Activated naive CD8-positive, alpha-beta T cell treated with anti-CD3 and anti-CD28 coated beads, Interleukin-2, amount 50 U/mL, for 16 hours (primary cell): ENCODE measurements at places on chromosomes 6 and 20.

DNA sequence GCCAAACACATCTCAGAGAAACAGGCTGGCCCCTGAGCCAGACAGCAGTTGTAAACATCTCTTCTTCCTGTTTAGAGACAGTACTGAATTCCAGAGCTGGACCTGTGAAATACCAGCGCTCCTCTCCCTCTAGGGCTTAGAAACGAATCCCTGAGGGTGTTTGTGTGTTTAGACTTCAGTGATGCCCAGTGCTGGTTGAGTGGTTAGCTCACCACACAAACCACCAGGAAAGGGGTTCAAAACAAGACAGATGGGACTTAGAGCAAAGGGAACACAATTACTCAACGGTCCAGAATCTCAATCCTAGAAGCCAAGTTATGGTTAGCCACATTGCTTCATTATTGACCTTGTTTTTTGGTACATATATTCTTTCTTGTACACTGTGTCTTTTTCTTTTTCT is 108.7 kb upstream of the TMEM170B start:
- no peak for DNase-seq

- no peak for DNase-seq
Measured at GRCh38 chr6:89952105-89952671, 57.9 kb downstream of the GJA10 start.

- DNase-seq: no peak
Measured at GRCh38 chr20:17690144-17690543, 8.1 kb upstream of the RRBP1 start.

DNA sequence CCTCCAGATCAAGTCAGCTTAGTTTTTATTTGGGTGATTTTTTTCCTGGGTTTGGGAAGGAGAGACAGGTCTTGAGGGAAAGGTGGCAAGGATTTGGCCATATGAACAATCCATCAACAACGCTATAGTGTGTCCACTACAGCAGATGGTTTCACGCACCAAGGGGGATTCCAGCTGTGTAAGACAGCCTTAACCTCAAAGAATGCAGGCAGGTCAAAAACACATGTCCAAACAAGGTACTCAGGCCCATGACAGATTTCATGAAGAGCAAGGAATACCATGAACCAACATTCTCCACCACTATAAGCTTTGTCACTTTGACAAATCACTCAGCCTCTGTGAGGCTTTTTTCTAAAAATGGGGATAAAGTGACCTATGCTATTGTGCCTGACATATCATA is 2.0 kb downstream of the AIF1 start:
- DNase-seq: no peak

DNA sequence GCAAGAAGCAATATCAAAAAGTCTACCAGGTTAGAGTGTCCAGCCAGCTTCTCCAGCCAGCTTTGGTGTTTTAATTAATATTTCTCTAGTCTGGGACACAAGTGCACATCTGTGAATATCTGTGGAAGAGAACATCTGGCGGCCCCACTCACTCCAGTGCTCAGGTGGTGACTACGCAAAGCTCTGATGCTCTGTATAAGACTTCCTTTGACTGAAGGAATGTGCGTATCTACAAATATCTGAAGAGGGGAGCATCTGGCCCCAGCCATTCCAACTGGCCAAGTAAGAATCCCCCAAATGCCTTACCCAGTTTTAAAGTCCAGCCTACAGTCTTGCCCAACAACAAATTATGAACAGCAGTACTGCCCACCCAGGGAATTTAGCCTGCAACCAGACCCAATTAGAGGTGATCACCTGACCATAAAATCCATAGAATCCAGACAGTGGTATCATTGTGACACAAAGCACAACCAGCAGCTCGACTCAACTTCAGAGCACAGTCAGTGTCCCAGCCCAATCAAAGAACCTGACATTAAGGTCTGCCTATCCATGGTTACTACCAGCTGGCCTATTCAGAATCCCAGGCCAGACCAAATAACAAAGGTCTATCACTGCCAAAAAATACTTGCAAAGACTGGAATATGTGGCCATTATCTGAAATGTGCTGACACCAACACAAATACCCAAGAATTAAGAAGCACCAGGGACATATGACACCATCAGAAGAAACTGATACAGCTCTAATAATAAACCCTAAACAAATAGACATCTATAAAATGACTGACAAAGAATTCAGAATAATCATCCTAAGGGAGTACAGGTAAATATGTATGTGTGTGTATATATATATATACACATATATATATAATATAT is 76.1 kb upstream of the MANEA start:
- DNase-seq: no peak

- DNase-seq: no peak
Measured at GRCh38 chr6:53161481-53162009, 12.9 kb upstream of the GCM1 start.

GRCh38 chr20:3239026-3239866 is at the start of gene SLC4A11:
Gene SLC4A11, minus strand, starts transcription at chr20:3239190. Its CDS starts 53 bp downstream, at chr20:3239137.
- DNase-seq: no peak

DNA sequence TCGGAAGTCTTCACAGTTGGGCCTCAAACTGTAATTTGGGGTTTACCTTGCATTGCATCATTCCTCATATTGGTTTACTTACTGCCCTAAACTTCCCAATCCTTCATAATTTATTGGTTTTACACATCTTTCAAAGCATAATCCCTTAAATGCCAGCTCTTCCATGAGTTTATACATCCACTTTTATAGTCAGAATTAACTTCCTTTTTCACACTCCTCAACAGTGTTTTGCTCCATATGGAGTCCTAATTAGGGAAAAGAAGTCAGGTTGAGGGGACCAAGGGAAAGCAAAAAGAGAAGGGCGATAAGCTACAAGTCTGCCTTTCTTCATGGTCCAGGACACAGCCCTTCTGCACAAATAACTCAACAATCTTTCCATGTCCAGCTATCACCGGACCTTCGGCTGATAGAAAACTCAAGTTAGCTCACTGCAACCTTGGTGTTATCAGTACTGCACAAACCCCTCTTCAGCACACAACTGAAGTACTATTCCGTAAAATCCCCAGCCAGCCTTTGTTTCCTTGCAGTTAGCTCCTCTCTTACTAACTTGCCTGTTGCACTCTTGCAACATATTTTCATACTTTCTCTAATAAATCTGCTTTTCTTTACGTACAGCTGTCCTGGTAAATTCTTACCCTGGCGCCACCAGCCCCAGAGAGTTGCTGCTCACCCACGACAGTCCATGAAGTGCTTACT is 2.0 kb downstream of the EEF1E1 start:
- DNase-seq: no peak

GRCh38 chr20:16732506-16733152 is 2.8 kb downstream of the SNRPB2 start:
- no peak for DNase-seq

GRCh38 chr6:20918868-20919267 is 384.6 kb downstream of the CDKAL1 start:
- DNase-seq: no peak

DNA sequence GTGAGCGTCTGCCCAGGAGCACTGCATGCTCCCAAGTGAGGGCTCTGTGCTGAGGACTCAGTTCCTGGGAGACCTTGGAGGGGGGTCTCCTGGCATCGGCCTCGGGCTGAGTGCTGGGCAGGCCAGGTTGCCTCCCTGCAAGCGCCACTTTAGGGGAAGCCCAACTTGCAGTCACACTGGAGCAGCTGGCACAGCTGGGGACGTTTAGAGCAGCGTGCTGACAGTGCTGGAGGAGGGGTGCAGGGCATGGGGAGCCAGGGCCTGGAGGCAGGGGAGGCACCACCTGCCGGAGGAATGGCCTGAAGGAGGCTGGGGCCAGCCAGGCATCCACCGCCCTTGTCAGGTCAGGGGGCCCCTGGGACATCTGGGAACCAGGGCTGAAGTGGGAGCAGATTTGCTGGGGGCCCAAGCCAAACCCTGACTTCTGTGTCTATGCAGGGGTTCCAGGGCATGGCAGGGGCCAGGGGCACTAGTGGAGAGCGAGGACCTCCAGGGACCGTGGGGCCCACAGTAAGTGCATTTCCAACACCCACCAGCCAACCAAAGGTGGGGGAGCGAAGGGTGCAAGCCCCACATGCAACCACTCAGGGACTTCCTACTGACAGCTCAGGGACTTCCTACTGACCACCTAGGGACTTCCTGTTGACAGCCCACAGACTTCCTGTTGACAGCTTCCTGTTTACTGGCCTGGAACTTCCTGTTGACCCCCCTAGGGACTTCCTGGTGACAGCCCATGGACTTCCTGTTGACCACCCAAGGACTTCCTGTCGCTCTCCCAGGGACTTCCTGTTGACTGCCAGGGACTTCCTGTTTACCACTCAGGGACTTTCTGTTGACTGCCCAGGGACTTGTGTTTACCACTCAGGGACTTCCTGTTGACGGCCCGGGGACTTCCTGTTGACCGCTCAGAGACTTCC is 33.6 kb downstream of the COL20A1 start:
- DNase-seq: no peak

DNA sequence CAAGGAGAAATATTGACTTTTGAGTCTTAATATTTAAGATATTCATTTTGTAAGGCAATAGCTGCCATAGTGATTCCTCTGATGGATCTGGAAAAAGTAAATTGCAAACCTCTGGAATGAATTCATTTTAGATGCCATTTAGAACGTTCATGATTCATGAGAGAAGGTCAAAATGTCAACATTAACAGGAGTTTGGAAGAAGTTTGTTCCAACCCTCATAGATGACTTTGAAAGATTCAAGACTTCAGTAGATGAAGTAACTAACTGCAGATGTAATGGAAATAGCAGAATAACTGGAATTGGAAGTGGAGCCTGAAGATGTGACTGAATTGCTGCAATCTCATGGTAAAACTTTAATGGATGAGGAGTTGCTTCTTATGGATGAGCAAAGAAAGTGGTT is 100.9 kb upstream of the CCN2 start:
- no peak for DNase-seq

- no peak for DNase-seq
Measured at GRCh38 chr6:29919506-29920445, 22.6 kb upstream of the HLA-A start.

DNA sequence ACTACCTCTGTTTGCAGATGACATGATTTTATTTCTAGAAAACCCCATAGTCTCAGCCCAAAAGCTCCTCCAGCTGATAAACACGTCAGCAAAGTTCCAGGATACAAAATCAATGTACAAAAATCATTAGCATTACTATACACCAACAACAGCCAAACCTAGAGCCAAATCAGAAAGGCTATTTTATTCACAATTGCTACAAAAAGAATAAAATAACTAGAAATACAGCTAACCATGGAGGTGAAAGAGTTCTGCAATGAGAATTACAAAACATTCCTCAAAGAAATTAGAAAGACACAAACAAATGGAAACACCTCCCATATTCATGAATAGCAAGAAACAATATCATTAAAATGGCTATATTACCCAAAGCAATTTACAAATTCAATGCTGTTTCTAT is 65.6 kb upstream of the HTR1E start:
- DNase-seq: no peak

GRCh38 chr6:13522656-13523055 is 35.3 kb upstream of the GFOD1 start:
- no peak for DNase-seq

- DNase-seq: no peak
Measured at GRCh38 chr6:134080171-134080795, 27.9 kb upstream of the SLC2A12 start.

- no peak for DNase-seq
Measured at GRCh38 chr6:155461556-155461955, 5.9 kb upstream of the NOX3 start.

DNA sequence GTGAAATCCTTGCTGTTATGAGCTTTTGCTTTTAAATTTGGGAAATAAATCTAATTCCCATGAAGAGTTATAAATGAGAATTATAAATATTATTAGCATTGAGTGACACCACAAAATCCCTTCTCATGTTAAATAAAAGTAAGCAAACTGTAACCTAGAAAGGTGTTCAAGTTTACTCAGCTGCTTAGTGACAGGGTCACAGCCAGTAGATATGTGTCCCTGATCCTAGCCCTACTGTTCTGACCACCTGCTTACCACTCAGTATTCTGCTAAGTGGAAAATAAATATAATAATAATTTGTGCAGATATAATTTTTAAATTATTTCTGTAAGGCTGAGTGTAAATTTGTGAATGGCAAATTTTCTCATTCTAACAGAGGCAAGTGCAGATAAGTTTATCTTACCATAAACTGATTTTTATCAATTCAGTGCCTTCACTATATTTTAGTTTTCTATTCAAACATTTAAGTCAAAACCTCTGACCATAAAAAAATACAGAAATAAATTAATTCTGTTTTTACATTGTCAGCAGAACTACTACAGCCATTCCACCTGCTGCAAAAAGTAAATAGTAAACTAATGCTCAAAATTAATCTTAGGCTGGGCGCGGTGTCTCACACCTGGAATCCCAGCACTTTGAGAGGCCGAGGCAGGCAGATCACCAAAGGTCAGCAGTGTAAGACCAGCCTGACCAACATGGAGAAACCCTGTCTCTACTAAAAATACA is 118.2 kb downstream of the TENT5A start:
- DNase-seq: no peak

GRCh38 chr6:35240838-35241801 is 18.4 kb upstream of the ZNF76 start:
- DNase-seq: peak; percentile 50

DNA sequence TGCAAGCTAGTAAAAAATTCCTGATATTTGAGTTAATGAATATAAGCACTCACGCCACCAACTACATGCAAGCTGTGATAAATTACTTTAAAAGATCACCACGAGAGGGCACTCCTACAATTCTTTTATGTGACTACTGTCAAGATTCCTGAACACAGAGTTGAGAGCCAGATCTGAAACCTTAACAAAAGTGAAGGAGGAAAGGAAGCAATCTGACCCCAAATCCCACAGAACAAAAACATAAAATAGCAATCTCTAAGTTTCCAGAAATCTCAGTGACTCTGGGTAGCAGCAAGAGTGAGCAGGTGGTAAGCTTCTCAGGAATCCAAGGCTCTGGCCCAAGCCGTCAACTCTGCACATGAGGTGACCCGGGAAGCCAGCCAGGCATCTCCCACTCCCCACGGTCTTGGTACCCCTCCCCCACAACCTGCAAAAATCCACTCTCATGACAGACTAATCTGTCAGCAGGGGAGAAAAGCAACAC is 55.1 kb downstream of the STAU1 start:
- no peak for DNase-seq

DNA sequence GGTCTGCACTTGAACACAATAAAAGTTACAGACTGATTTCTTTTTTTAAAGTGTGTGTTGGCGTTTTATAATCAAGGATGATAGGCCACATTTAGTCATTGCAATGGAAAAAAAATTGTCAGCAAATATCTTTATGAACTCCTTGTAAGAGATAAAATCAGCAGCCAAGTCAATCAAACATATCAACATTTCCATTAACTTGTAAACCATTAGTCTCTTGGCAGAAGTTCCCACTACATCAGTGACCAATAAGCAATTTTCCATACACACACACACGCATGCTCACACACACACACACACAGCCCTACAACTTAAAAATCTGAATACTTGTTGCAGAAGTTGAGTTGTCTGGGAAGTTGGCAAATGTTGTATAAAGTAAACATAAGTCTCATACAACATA is 315.9 kb upstream of the KCNQ5 start:
- DNase-seq: no peak

DNA sequence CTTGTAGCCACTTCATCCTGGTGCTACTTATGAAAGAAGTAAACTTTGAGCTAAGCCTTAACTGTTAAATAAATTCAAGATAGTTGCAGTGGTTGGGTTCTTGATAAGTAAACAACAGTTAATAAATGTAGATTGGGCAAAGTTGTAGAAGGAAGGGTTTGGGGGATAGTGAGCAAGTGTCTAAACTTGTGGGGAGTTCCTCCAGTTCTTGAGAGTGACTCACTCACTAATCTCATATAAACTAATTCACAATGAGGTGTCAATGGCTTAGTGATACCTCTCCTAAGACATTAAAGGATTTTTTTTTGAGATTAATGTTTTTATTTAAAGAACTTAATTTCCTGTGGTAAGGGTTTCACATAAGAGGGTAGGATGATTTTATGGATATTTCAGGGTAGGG is 507.4 kb downstream of the BMP2 start:
- no peak for DNase-seq

GRCh38 chr6:46221222-46221793 is 50.5 kb upstream of the ENPP5 start:
- no peak for DNase-seq
